Activated CD8-positive, alpha-beta memory T cell treated with anti-CD3 and anti-CD28 coated beads for 1 hour (primary cell): ENCODE measurements at places on chromosomes 12 and 14.

- no peak for DNase-seq
Observed at GRCh38 chr12:1590221-1590979, 4.0 kb downstream of the FBXL14 start.

- no peak for DNase-seq
Observed at GRCh38 chr12:15774819-15775218, 14.4 kb downstream of the EPS8 start.

- no peak for DNase-seq
Observed at GRCh38 chr14:64238631-64239030, 55.5 kb downstream of the ESR2 start.

- DNase-seq: no peak
Observed at GRCh38 chr14:55741240-55741639, 161.2 kb downstream of the KTN1 start.

DNA sequence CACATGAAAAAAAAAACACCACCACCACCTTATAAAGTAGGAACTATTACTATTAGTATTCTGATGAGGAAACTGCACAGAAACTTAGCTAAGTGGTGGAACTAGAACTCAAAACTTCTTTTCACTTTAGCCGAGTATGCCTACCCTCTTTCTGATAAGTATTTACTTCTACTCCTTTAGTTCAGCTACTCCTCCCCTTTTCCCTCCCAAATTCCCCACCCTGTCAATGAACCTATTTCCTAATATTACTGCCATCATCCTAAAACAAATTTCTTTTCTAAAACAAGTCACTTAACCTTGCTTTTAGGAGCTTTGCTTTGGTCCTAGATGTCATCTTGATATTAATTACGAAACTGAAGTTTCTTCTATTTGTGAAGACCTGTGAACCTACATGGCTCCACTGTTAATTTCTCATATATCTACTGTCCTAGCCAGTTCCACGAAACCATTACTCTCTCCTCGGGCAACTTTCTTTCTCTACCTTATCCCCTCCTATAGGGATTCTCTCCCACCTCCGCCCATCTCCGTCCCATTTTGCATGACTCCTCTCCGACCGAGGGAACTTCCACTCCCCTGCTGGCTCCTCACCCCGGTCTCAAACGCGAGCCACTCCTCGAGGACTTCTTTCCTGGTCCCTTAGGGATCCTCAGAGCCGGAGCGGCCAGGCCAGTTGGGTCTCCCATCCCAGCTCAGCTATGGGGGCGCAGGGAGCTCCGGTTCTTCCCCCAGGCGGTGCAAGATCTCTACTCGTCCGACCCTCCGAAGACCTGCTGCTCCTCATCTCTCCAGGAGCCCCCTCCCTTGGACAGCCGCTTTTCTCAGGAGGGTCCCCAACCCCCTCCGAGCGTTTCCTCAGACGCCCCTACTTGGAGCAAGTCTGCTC is 1.1 kb downstream of the NUMB start:
- DNase-seq: no peak

DNA sequence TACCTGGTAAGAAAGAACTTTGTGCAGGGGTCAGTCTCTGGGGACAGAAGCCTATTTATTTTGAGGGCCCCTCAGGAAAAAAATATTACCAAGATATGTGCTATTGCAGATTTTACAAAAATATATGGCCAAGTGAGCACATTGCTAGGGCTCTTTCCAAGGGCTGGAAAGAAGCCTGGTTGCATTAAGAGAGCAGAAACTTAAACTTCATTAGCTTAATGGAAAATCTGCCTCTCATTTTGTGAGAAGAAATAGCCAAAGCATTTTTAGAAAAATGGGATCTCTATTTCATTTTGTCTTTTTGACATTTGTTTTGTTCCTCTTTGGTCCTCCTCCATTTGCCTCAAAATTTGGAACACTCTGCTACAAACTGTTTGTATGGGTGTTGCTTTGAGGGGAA is 283.5 kb downstream of the NELL2 start:
- DNase-seq: no peak

- no peak for DNase-seq
Observed at GRCh38 chr12:12684375-12685106, 11.4 kb downstream of the GPR19 start.

DNA sequence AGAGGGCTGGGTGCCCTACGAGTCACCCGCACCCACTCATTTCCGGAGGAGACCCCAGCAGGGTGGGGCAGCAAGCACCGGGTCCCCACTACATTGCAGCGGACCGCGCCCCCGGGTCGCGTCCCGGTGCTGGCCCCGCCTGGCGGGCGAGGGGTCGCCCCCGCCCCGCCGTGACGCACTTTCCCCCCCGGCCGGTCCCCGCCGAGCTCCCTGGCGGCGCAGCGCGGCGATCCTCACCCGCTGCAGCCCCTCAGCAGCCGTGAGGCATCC is 106.1 kb downstream of the PRICKLE1 start:
- DNase-seq: peak; percentile 4

DNA sequence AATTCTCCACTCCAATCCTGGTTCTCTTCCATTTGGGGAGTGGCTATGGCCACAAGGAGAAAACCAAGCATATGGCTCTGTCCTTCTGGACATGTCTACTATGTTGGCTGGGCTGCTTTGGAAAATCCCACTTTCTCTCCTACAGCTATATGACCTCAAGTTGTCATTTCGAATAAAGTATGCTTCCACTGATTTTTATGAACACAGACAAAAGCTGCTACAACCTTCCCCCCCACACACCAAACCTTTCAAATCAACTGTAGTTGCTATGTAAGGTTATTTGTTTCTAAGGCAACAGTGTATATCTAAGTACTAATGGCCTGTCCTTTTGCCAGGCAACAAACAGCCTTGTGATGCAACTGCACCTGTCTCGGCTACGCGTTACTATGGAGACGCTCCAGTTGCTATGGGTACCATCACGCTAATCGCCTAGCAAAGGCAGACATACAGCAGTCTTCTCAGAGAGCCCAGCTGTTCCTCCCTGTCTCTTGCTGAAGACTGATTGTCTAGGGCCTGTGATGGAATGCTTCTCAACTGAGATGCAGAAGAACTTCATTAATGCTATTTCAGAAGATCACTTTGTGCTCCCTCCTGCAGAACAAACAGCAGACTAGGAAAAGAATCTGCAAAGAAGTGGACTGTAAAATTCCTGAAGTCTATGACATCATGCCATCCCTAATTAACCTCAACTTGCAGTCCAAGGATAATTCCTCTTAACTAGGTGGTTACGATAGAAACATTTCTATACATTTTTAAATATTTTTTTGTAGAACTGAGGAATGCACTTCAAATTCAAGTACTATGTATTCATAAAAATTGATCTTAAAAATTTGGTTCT is 67.6 kb downstream of the FOXN3 start:
- no peak for DNase-seq

DNA sequence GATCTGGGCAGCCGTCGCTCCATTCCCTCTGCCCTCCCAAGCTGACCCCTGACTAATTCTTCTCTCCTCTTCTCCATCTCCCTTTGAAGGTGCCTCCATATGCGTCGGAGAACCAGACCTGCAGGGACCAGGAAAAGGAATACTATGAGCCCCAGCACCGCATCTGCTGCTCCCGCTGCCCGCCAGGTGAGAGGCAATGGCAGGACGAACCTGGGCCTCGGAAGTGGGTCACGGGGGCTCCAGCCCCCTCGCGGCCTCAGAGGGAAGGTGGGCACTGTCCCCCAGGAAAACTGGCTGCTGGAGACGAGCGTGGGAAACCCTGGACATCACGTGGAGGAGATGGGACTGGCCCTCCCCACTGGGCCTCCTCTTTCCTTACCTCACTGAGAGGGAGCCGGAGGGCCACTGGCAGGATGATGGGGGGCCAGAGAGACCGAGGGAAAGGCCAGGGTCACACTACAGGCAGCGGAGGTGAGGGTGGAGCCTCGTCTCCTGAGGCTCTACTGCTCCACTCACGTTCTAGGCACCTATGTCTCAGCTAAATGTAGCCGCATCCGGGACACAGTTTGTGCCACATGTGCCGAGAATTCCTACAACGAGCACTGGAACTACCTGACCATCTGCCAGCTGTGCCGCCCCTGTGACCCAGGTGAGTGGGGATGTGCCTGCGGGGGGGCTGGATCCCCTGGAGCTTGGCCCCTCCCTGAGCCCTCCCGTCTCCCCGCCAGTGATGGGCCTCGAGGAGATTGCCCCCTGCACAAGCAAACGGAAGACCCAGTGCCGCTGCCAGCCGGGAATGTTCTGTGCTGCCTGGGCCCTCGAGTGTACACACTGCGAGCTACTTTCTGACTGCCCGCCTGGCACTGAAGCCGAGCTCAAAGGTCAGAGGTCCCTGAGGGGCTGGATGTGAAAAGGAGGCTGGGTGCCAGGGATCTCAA is 806 bp downstream of the LTBR start:
- no peak for DNase-seq

DNA sequence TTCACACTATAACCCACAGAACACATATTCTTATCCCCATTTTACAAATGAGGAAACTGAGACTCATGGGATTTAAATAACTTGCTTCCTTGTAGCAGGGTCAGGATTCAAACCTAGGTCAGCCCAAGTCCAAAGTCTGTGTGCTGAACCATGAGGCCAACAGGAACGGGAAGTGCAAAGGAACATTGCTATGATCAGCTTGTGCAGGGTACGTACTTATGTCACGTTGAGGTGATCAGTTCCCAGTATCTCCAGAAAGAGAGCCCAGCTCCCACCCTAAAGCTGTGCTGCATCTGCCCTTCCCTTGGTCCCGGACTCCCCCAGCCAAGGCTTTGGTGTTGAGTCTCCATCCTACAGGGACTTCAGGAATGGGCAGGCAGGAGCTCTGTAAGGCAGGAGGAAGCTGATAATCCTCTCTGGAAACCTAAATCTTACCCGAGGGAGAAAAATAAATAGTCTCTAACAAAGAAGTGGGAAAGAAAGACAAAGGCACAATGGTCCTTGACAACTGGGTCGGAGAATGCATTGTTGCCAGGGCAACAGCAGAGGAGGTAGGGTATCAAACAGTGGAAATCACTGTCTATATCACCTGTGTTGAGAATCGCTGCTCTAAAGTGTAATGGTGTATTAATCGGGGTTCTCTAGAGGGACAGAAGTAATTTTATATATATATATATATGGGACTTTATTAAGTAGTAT is 82.5 kb upstream of the FICD start:
- no peak for DNase-seq

GRCh38 chr14:105491366-105491973 is 424 bp downstream of the TEDC1 start:
- peak; percentile 77 for DNase-seq

- no peak for DNase-seq
Observed at GRCh38 chr12:113449299-113449698, 22.4 kb downstream of the LHX5 start.

GRCh38 chr12:70604662-70605061 is 32.6 kb downstream of the PTPRB start:
- DNase-seq: no peak

- DNase-seq: no peak
Observed at GRCh38 chr14:84029720-84030119, 1500.2 kb upstream of the FLRT2 start.

DNA sequence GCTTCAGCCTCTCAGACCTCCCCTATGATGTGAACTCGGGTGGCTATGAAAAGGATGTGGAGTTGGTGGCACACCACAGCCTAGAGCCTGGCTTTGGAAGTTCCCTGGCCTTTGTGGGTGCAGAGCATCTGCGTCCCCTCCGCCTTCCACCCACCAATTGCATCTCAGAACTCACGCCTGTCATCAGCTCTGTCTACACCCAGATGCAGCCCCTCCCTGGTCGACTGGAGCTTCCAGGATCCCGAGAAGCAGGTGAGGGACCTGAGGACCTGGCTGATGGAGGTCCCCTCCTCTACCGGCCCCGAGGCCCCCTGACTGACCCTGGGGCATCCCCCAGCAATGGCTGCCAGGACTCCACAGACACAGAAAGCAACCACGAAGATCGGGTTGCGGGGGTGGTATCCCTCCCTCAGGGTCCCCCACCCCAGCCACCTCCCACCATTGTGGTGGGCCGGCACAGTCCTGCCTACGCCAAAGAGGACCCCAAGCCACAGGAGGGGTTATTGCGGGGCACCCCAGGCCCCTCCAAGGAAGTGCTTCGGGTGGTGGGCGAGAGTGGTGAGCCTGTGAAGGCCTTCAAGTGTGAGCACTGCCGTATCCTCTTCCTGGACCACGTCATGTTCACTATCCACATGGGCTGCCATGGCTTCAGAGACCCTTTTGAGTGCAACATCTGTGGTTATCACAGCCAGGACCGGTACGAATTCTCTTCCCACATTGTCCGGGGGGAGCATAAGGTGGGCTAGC is 7.0 kb upstream of the RPS26 start:
- DNase-seq: no peak

DNA sequence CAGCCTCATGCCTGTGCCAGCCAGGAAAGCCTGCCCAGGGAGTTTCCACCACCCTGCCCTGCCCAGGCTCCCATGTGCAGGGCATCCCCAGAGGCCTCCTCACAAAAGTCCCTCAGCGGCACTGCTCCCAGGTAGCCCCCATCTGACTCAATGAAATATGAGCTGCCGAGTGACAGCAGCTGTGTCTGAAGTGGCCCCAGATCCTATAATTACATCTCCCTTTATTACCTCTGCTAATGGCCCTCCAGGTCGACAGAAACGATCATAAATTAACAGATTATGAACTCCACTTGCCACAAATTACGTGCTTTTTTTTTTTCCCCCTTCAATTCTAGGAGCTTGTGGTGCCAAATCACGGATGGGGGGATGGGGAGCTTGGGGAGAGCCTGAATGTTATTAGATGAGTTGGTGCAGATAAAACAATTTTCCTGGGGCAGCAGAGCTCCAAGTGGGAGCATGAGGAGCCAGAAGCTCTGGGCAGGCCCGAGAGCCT is 110.4 kb downstream of the ESRRB start:
- no peak for DNase-seq

GRCh38 chr12:116106870-116107269 is 170.6 kb downstream of the MED13L start:
- DNase-seq: no peak

GRCh38 chr12:63354969-63355368 is 204.0 kb upstream of the AVPR1A start:
- no peak for DNase-seq

DNA sequence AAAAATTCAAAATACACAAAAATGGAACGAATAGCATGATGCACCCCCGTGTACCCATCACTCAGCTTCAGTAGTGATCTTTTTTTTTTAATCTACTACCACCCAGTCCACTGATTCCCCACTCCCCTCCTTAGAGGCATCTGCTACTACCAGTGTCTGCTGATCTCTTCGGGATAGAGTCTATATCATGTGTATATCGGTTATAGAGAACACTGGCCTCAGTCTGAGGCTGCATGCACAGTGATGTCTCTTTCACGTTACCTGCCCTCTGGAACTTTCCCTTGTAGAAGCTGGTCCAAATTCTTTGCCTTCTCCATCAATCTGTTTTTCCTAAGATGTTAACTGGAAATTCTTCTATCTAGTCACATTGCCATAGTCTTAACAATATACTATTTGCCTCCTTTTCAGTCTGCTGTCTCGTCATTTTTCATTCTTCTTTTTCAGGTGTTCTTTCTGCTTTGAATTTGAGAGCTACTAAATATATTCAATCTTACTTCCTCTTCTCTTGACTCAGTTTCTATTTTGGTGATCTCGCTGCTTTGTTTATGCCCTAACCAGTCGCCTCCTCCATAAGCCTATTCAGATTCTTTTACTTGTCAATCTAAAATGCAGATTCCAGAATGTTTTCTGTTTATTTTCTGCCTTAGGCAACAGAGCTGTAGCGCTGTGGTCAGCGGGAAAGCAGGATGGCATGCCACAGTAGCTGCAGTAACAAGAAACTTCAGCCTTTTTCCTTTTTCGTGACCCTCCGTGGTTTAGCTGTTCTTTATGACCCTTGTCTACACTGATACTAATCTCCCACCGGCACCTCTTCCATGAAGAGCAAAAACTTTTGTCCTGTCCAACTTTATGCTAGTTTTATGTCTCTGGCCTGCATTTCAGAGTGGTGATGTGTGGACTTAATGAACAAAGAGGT is 67.0 kb downstream of the FBXW8 start:
- no peak for DNase-seq
